Endodermal cell (in vitro differentiated cells): ENCODE measurements at places on chromosomes 7 and 10. TPM values are rescaled to one million over a fixed set of nuclear protein-coding genes. Genes with fewer than 3 reads are reported as not detected.

Gene RAPGEF5
- 23.2 to 56.9 TPM (median 26.8 TPM) in 3 replicates for total RNA-seq

Gene ANXA8L1
- not detected in 3 replicates for total RNA-seq

Gene FGFR2
- 56.5 to 157 TPM (median 61.2 TPM) in 3 replicates for total RNA-seq

Gene NOS3
- total RNA-seq: 2.3 and 2.5 TPM in 2 replicates

Gene CALCR
- 15.3 and 16.8 TPM in 2 replicates for total RNA-seq

Gene IFIT2
- 0.37 and 0.41 TPM in 2 replicates for total RNA-seq

Gene SLC26A3
- not detected in 2 replicates for total RNA-seq

Gene CUZD1
- 0.50 and 0.53 TPM in 2 replicates for total RNA-seq

Gene PTPRZ1
- total RNA-seq: 11.9 to 20.5 TPM (median 18.0 TPM) in 3 replicates

Gene CPA2
- total RNA-seq: 0.32 to 0.70 TPM (median 0.66 TPM) in 3 replicates

Gene FAM20C
- total RNA-seq: 46.8 and 53.5 TPM in 2 replicates

Gene SRRM3
- total RNA-seq: 4.1 to 5.1 TPM (median 4.1 TPM) in 3 replicates

Gene OR13A1
- 0.31 and 0.36 TPM in 2 replicates for total RNA-seq

Gene MCM10
- 35.9 and 38.2 TPM in 2 replicates for total RNA-seq

Gene GSAP
- 0.56 to 0.82 TPM (median 0.72 TPM) in 3 replicates for total RNA-seq

Gene HABP2
- total RNA-seq: 0.19 to 0.97 TPM (median 0.71 TPM) in 3 replicates

Gene HYAL4
- 0.52 to 1.2 TPM (median 0.86 TPM) in 3 replicates for total RNA-seq

Gene FAM24B
- 2.6 and 2.9 TPM in 2 replicates for total RNA-seq

Gene MYH16
- not detected in 3 replicates for total RNA-seq

Gene SLC13A1
- not detected in 3 replicates for total RNA-seq

Gene PCDH15
- total RNA-seq: 0.86 and 0.95 TPM in 2 replicates

Gene ADARB2
- total RNA-seq: 0.97 and 1.1 TPM in 2 replicates

Gene KCNMA1
- total RNA-seq: 0.55 to 0.70 TPM (median 0.63 TPM) in 3 replicates

Gene OR9A2
- not detected in 2 replicates for total RNA-seq

Gene RARRES2
- total RNA-seq: 43.7 to 48.2 TPM (median 47.6 TPM) in 3 replicates

Gene ADRA2A
- total RNA-seq: 0.13 and 0.27 TPM in 2 replicates

Gene HOXA11
- 0.40 TPM in 1 of 3 replicates, not detected in the others for total RNA-seq

Gene AKR1D1
- total RNA-seq: not detected in 3 replicates

Gene ELN
- 1.3 to 1.6 TPM (median 1.4 TPM) in 3 replicates for total RNA-seq

Gene CYP3A7
- total RNA-seq: not detected in 2 replicates
